ENCODE measurements at places on chromosomes 4 and X. TPM values are rescaled to one million over a fixed set of nuclear protein-coding genes. Genes with fewer than 3 reads are reported as not detected.

Gene ADAMTS3
- 0.35 TPM for total RNA-seq

Gene TAF1
- total RNA-seq: 13.2 TPM

Gene OTC
- 94.6 TPM for total RNA-seq

Gene HSFX2
- total RNA-seq: not detected

Gene TIMM17B
- 22.8 TPM for total RNA-seq

Data from left lobe of liver (tissue), 2 donors.